ENCODE measurements at places on chromosomes 16 and 17.
A peak's percentile ranks its signal among the peaks of the same experiment; 100 is the strongest.

DNA sequence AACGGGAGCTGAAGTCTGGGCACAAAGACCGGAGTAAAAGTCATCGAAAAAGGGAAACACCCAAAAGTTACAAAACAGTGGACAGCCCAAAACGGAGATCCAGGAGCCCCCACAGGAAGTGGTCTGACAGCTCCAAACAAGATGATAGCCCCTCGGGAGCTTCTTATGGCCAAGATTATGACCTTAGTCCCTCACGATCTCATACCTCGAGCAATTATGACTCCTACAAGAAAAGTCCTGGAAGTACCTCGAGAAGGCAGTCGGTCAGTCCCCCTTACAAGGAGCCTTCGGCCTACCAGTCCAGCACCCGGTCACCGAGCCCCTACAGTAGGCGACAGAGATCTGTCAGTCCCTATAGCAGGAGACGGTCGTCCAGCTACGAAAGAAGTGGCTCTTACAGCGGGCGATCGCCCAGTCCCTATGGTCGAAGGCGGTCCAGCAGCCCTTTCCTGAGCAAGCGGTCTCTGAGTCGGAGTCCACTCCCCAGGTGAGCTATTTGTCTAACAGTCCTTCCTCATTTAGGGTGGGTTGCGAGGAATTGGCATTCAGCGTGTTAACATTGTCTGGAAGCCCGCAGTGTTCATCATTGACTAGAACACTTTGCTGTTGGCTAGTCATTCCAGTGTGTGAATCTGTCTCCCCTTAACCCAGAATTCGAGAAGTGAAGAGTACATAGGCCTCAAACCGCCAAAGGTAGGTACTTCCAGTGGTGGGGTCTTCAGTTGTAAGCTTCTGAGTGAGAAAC lies 1.5 kb downstream of the CDK12 start:
- DNase-seq = peak; percentile 15

GRCh38 chr17:78889531-78889930 lies 13.5 kb downstream of the CEP295NL start:
- no peak for DNase-seq

DNA sequence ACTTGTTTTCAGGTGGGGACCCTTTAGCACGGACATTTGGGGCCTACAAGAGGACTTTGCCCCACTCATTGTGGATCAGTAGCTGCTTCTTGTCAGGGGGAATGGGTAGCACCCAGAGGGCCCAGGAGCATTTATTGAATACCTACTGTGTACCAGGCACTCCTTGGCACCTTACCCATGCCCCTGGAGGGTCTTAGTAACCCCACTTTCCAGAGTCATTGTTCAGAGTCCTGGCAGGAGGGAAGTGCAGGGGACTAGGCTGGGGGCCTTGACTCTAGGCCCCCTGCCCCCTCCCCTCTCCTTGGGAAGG lies 21.0 kb upstream of the CIBAR2 start:
- DNase-seq = no peak

GRCh38 chr16:56916571-56917403 lies 15.2 kb upstream of the HERPUD1 start:
- no peak for DNase-seq

Measured in EL (cell line).